ENCODE measurements at places on chromosomes 4 and X.

- DNase-seq: no peak
Observed at GRCh38 chr4:145779319-145779801, 99.4 kb downstream of the C4orf51 start.

DNA sequence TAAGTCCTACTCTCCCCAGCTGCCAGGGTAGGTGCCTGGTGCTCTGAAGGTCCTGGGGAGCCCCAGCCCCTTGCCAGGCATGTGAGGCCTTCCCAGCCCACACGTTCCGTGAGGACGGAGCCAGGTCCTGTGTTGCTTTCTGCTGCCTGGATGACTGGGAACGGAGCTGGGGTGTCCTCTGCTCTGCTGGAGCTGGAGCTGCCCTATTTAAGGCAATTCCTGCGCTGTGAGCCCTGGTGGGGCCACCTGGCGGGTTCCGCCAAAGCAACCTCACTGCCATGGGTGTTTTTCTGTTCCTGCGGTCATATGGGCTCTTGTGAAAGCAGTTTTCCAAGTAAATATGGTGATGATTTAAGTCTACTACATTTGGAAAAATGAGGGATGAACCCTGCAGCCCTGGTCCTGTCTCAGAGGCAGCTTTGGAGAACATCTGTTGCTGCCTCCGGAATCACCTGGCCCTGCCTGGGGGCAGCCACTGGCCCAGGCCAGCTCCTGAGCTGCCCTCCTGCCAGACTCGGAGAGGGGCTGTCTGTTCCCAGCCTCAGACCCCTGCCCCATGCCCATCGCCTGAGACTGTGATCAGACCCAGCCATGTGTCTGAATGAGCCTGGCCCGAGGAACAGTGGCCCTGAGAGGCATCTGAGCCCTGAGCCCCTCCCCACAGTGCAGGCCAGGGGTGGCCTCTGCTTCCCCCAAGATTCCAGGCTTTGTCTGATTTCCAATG, 33.2 kb downstream of the FGFRL1 start:
- no peak for DNase-seq

DNA sequence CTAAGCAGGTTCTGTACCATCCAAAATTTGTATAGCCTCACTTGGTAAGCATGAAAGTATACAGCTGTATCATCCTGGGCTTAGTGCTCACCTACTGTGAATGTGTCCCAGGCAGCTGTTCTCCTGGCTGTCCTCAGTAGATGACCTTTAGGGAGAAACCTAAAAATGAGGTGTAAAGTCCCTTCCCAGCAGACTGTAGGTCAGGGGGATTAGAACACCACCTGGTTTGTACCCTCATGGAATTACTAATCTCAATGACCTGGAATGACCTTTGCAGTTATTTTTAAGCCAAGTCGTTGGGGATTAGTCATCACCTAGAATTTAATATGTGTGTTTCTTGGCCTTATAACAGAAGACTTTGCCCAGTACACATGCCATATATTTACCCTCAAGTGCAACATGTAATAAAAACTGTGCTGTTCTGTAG, 39.1 kb upstream of the MBTPS2 start:
- DNase-seq: no peak

GRCh38 chrX:28850955-28851354, 263.7 kb downstream of the IL1RAPL1 start:
- no peak for DNase-seq

GRCh38 chr4:97924341-97924958, 218.8 kb downstream of the STPG2 start:
- no peak for DNase-seq

DNA sequence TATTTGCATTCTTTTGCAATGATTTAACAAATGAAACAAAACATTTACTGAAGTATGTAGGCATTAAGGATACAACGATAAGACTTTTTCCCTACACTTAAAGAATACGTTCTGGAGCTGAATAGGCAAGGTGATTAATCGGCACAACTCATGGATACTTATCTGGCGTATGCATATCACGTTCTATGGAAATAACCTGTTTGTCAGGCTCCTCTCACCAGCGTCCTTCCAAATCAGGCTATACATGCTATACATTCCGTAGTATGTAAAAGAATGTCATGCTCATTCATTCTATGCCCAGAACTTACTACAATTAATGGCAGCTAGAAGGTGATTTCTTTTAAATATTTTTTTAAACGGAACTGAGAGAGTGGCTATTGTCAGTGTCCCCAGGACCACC, 25.6 kb upstream of the TCEANC start:
- no peak for DNase-seq

GRCh38 chr4:7530082-7530481, 95.4 kb upstream of the PSAPL1 start:
- no peak for DNase-seq

DNA sequence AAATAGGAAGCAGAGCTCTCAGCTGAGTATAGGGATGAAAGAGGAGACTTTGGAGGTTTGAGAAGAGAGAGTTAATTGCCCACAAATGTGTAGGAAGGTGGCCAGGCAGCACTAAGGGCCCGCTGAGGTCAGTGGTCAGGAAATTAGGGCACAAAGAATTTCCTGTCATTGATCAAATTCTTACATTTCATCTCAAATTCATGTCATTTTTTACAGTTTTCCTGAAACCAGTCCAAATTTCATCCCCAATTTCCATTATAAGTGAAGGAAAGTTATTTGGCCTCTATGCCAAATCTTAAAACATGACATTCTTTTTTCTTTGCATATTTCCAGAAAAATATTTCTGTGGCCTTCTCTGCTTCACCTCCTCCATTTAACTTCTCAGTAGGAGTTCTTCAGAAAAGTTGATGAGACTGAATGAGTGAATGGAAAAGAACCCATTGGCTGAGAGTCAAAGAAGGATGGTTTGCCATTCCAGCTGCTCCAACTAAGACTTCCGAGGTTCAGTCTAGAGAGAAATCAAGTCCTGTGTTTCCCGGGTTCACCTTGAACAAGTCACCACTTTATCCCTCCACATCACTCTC, 68.7 kb upstream of the SPRY1 start:
- DNase-seq: no peak

DNA sequence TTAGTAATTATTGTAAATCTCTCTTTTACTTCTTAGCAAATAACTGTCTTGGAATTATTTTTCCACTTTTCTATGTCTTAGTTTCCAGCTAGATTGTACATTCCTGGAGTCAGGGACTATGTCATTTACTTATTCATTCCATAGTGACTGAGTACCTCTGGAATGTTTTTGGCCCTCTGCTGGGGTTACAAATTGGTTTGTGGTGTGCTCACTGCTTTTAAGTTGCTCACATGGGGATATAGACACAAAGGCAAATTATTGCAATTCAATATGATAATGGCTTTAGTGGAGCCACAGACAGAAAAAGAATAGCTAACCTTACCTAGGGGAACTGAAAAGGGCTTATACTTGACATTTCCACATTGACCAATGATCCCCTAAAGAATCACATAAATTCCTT, 63.7 kb upstream of the PDGFRA start:
- no peak for DNase-seq

GRCh38 chrX:136387951-136388502, 87.3 kb downstream of the ADGRG4 start:
- DNase-seq: no peak

Data from activated gamma-delta T cell treated with anti-CD3 and anti-CD28 coated beads, Interleukin-2, amount 50 U/mL, for 16 hours (primary cell).